ENCODE measurements at places on chromosomes 2 and 18.

GRCh38 chr18:76445741-76446232, 49.3 kb downstream of the ZNF516 start:
- no peak for DNase-seq

GRCh38 chr2:127647242-127648190, 1.6 kb downstream of the GPR17 start:
- DNase-seq, result no peak

GRCh38 chr2:146984014-146984413, 860.8 kb upstream of the ACVR2A start:
- no peak for DNase-seq

- peak; percentile 18 for DNase-seq
Observed at GRCh38 chr2:160406591-160407392, 86.8 kb downstream of the RBMS1 start.

DNA sequence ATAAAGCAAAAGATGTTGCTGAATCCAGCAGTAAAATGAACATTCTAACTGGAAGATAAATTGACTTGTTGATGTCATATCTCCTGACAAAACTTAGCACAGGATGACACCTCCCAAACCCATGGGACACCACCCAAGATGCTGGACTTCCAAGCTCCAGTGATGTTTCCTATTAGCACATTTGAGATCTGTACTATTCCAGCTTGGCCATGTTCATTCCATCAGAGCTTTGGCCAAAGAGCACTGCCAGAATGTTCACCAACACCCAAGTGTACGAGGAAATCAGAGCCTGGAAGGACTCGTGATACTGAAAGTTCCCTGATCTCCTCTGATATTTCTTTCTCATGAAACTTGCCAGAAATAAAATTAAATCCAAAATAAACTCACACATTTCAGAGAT, 44.7 kb downstream of the PID1 start:
- no peak for DNase-seq

GRCh38 chr2:105873721-105874120, 129.0 kb downstream of the NCK2 start:
- no peak for DNase-seq

DNA sequence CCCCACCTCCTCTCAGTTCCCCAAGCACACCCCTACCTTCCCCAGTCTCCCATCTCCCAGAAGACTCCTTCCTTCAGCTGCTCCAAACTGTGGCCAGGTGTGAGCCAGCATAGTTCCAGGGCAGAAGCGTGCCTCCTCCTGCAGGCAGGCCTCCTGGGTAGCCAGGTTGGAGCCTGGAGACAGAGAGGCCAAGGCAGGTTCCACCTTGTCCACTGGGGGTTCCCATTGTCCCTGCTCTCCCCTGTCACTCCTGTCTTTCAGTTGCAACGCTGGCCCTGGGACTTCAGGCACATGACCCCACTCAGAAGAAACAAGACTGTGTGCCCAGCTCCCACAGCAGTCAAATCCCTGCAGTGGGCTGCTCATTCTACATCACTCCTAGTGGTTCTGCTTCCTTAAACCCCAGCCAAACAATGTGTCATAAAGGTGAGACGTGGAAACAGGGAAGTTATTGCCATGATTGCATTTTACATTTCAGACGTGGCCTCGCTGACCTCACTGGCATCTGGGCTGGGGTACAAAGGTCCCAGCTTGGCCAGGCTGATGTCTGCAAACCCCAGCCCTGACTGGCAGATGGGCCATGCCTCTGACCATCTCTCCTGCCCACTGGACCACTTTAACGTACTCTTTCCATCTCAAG, 96.5 kb upstream of the BOD1L2 start:
- DNase-seq, result no peak

DNA sequence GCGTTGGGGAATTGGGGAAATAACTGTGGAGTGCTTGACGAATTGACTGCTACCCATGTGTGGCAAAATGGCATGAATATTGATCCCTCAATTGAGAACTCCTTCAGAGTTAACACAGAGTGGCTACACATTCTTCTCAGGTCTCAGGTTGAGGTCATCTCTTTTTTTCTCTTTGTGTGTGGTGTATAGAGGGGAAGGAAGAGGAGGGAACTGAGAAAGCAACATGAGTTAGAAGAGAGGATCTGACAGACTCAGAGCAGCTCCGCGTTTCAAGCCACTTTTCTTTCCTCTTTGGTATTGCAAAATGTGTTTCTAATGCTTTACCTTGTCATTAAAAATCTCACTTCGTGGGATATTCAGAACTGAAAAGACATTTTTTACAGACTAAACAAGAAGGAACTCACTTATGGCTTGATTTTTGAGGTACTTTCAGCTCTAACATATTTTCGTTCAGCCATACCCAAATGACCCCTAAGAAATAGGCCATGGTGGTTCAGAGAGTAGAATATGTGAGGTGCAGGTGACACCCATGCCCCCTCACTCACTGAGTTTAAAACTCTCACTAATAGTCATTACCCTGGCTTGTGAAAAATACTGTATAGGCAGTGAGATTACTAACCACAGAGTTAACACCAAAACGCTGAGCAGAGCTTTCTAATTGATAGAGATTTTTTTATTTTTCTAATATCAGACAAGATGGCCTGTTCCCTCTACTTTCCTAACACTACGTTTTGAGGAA, 22.5 kb downstream of the STAT4 start:
- no peak for DNase-seq

DNA sequence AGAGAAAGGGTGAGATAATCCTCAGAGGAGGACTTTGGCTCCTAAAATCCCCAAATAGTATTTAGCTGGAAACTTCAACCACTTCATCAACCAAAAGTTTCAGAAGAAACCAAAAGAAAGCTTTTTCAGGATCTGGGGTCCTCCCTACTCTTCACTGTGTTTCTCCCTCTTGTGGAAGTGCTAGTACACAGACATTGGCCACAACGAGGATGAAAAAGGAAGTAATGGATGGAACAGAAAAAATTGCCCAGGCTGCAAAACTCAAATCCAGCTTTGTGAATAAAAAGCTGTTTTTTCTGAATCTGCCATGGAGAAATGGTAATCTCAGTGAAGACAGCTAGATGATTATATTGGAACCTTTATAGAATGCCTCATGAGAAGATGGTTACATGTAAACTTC, 4.0 kb downstream of the PID1 start:
- DNase-seq, result no peak

DNA sequence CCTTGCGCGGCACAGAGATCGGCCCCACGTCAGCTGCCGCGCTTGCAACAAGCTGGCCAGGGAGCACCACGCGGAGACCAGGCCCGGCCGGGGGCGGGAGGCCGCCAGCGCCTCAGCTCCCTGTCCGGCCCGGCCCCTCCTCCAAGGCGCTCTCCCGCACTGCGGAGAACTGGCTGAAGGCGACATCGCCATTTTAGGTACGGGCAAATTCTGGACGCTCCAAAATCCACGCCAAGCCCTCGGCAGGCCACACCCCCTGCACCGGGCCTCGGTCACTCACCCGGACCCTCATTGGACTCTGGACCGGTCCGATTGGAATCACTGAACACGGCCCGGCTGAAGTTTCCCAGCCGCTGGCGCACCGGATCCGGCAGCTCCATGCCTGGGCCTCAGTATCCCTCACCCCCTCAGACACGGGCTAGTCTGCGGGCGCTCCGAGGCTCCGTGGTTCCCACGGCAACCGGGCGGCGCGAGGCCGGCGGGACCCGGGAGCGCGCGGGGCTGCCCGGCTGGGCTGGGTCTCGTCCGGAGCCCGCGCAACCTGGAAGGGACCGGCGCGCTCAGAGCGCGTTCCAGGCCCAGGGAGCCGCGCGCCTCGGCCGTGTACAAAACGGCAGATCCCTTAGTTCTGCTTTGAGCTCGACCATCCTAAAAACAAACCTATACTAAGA, at the start of gene TMEM17:
Gene TMEM17 (minus strand): TSS at position 446 of the 671 bp plus-strand sequence. CDS start 66 bp downstream, at position 380.
- DNase-seq, result peak; percentile 73

- no peak for DNase-seq
Observed at GRCh38 chr2:119731983-119732382, 27.7 kb upstream of the PTPN4 start.

- DNase-seq, result no peak
Observed at GRCh38 chr2:88765154-88765888, 73.8 kb downstream of the RPIA start.

- no peak for DNase-seq
Observed at GRCh38 chr18:35671966-35672603, 90.5 kb downstream of the GALNT1 start.

- no peak for DNase-seq
Observed at GRCh38 chr2:226283796-226284195, 515.8 kb downstream of the IRS1 start.

Data from NCI-H446 treated with DMSO at 0.1 percent for 48 hours (cell line).